Glutamatergic neuron (in vitro differentiated cells): ENCODE measurements at places on chromosomes 7 and 10. TPM values are rescaled to one million over a fixed set of nuclear protein-coding genes. Genes with fewer than 3 reads are reported as not detected.

Gene MUC3A
- 6.3 TPM for total RNA-seq

DNA sequence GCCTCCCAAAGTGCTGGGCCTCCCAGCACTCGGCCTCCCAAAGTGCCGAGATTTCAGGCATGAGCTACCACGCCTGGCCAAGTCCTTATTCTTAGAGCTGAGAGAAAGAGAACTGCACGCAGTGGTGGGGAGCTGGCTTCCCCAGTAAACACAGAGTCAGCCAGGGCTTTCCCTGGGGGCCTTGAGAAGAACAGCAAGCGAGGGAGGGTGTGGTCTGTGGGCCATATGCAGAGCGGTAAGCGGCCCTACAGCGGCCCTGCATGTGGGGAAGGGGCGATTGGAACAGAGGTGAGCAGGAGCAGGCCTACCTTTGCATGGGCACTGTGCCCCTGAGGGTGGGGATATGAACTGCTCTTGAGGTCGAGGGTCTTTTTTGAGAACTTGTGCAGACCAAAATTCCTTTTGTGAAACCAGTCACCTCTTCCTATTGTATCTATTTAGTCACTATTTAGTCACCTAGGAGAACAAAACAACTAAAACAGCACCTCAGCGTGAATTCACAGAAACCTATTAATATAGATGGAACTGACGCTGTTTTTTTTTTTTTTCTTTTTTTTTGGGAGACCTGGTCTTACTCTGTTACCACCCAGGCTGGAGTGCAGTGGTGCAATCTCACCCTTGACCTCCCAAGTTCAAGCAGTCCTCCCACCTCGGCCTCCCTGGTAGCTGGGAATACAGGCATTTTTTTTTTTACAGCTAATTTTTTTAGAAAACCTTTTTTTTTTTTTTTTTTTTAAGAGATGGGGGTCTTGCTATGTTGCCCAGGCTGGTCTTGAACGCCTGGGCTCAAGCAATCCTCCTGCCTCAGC lies 36.9 kb upstream of the SH2D4B start:
- DNase-seq: peak; percentile 49

DNA sequence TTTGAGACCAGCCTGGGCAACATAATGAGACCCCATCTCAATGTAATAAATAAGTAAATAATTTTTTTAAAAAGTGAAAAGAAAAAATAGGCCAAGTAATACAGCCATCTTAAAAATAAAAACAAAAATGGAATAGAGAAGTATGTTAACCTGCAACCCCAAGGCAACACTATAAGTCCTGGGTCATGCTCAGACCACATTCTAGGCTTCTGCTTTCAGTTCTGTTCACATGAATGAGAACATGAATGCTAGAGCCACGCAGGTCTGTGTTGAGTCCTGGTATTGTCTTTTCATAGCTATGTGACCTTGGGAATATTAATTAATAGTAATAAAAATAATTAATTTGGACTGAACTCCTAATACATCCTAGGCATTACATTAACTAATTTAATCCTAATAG lies 284.0 kb downstream of the AUTS2 start:
- DNase-seq: no peak

Gene AIFM2
- total RNA-seq: 0.74 TPM

- no peak for DNase-seq
Observed at GRCh38 chr7:130662426-130662825, 6.1 kb downstream of the COPG2 start.

DNA sequence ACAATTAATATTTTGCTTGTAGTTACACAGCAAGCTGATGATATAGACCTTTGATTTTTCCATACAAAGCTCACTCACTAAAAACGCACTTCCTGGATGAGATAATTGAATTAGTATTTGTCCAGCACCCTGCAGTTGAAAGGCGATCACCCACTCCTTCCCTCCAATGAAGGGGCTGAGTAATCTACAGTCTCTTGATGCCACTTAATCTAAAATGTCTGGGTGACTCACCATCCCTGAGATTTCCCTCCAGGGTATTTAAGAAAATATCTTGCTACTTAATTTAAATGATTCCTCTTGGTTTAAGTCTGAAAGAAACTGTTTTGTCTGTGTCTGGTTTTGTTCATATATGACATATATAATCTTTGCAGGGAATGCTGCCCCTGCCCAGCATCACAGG lies 515.3 kb downstream of the GRID1 start:
- no peak for DNase-seq

- no peak for DNase-seq
Observed at GRCh38 chr10:21972584-21972983, 30.9 kb downstream of the DNAJC1 start.

Gene JCAD
- 0.32 TPM for total RNA-seq

DNA sequence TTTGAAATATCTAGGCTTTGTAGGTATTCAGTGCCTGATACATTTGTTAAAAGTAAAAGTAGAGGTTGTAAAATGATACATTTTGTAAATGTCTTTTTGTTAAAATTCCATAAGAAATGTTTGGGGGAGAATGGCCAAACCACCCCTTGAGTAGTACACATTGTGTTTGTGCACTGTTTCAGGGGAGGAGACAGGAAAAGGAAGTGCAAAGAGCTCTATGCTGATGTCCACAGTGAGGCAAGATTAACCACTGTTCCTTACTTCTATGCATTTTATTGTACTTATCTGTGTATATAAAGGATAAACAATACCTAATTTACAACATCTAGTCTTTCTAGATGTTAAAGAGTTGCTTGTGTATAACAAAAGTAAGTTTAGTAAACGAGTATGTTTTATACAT lies 7.4 kb upstream of the CYCS start:
- DNase-seq: no peak

DNA sequence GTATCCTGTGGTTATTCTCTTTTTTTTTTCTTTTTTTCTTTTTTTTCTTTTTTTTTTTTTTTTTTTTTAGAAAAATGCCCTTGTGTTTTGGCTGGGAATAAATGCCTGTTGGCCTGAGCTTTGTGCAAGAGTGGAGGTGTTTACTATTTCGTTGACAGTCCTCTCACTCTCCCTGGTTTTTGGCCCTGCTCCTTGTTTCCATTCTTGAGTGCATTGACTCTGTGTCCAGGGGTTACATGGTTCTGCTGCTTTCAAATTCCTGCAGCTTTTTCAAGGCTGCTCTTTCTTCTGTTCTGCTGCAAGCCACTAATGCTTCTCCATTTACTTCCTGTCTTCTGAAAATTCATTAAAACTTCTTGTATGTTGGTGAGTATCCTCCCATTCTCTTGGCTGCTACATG lies 59.7 kb upstream of the TBX20 start:
- no peak for DNase-seq

DNA sequence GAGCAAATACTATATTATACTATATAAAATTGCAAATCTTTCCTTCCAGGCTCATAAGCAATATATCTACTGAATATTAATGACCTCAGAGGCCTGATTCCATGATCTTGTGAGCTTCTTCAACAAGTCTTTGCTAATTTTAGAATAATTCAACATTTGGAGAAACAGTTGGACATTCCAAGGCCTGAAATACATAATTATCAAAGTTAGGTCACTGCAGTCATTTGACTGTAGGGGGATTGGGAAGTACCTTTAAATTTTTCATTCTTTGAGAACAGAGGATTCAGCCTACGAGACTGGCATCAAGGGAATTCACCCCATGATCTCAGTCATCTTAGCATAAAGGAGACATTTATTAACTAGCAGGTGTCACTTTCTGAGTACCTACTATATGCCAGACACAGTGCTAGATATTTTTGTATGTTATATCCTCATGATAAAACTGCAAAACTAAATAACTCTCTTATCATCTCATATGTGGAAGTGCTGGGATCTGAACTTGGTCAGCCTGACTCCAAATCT lies 85.4 kb downstream of the DOCK4 start:
- no peak for DNase-seq

Gene NOS3
- total RNA-seq: 0.86 TPM

DNA sequence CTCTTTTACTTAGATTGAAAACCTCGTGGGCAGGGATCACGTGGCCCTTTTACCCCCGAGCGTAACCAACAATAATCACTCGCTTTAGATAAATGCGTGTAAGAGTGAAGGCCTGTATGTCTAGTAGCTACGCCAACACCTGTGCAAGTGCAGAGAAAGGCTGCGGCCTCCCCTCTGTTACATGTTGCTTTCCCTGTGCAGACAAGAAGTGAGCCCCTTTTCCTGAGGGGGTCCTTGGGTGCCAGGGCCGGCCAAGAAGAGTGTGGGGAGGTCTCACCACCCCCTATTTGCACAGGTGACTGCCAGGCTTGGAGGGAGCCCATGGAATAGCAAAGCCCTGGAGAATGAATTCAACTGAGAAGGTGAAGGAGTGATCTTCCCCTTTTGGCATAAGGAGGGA lies 35.6 kb upstream of the CNPY1 start:
- DNase-seq: no peak

DNA sequence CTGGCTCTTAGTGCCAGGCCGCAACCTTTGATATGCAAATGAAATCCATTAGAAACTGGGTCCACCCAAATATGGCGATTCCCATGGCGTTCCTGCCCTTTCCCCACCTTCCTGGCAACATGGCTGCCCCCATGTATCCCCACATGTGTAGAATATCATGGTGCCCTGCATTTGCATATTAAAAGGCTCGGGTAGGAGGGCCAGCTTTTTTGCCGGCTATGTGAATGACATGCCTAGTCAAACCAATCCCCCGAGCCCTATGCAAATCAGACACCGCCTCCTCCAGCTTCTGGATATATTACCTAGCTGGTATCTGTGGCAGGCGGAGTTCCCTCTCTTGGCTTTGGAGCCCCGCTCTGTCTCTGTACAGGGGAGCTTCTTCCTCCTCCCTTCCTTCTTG lies 18.3 kb downstream of the MMS19 start:
- peak; percentile 24 for DNase-seq

DNA sequence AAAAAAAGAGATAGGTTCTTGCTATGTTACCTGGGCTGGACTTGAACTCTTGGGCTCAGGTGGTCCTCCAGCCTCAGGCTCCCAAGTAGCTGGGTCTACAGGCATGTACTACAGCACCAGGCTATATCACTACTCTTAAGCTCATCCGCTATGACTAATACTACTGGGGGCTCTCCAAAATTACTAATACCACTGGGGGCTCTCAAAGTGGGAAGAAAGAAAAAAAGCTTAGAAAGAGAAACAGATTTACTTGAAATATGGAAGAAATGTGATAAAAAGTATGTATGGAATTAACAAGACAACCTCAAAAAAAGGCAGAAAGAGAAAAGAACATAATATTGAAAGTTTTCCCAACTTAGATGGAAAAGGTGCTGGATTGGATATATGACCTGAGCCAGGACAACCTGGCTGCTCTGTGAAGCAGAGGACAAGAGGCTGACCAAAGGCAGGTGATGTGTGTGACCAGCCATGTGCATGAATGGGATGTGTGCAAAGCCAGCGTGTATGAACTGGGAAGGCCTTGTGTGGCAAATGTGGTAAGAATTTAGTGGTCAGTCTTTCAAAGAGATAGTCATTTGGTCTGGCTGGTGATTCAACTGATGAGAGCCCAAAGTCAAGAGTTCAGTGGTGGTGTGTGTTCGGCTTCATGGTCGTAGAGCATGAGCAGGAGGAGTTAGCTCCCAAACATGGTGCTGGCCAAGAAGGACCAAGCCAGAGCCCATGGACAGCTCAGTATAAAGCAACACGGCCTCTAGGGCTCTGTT lies 232.4 kb upstream of the KLF14 start:
- DNase-seq: no peak
